Neural crest cell (in vitro differentiated cells): ENCODE measurements at places on chromosomes 6 and 20. TPM values are rescaled to one million over a fixed set of nuclear protein-coding genes. Genes with fewer than 3 reads are reported as not detected.

GRCh38 chr6:68859233-68859632, 224.2 kb downstream of the ADGRB3 start:
- H3K4me1 ChIP-seq = no peaks in the 10 kb centered on the region
- H3K4me3 ChIP-seq = no peak overlapping the region
- peaks cover 25% of the 10 kb centered on the region for H3K36me3 ChIP-seq
- DNase-seq = no peak

Gene MUC22
- total RNA-seq = not detected in 2 replicates

Gene PNPLA1
- total RNA-seq = not detected in 2 replicates

GRCh38 chr20:64146936-64147477, 17.2 kb upstream of the MYT1 start:
- no peak overlapping the region for H3K4me3 ChIP-seq
- H3K27me3 ChIP-seq = peaks cover 2% of the 10 kb centered on the region
- H3K27ac ChIP-seq = peak overlapping the region; percentile 83
- DNase-seq = no peak
- H3K4me1 ChIP-seq = peaks cover 21% of the 10 kb centered on the region

GRCh38 chr6:12528581-12529363, 187.8 kb upstream of the PHACTR1 start:
- DNase-seq = no peak
- no peaks in the 10 kb centered on the region for H3K27me3 ChIP-seq
- H3K36me3 ChIP-seq = peaks cover 3% of the 10 kb centered on the region
- peaks cover 12% of the 10 kb centered on the region for H3K4me1 ChIP-seq
- no peak overlapping the region for H3K27ac ChIP-seq

Gene FKBP1C
- 0.86 and 1.5 TPM in 2 replicates for total RNA-seq

DNA sequence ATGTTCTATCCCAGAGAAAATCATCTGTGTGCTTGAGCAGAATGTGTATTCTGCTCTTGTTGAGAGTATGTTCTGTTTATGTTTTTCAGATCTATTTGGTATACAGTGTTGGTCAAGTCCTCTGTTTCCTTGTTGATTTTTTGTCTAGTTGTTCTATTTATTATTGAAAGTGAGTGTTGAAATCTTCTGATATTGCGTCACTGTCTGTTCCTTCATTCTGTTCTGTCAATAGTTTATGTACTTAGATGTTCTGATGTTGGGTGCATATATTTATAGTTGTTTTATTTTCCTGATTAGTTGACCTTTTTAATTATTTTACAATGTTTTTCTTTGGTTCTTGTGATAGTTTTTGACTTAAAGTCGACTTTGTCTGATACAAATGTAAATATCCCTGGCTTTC, 458.7 kb upstream of the HSF2 start:
- peaks cover 4% of the 10 kb centered on the region for H3K36me3 ChIP-seq
- no peak for DNase-seq
- H3K27me3 ChIP-seq = no peaks in the 10 kb centered on the region
- no peak overlapping the region for H3K27ac ChIP-seq
- no peak overlapping the region for H3K4me3 ChIP-seq

DNA sequence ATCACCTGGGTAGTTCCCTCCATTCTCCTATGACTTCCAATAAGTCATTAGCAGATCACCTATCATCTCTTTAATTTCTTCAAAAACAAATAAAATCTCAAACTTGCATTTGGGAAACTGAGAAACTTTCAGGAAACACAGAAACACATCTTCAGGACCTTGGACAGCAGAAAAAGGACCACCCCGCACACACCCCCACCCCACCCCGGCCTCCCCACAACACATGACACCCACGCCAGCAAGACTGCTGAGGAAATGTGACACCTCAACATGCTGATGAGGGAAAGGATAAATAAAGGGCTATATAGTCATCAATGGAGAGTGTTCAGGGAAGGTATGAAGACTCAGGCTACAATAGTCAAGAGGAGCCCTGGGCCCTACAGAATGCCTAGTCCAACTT, 15.6 kb upstream of the TRIM39 start:
- peaks cover 5% of the 10 kb centered on the region for H3K4me1 ChIP-seq
- H3K4me3 ChIP-seq = no peak overlapping the region
- no peaks in the 10 kb centered on the region for H3K27me3 ChIP-seq
- no peak for DNase-seq

Gene PPIL6
- total RNA-seq = 2.2 and 3.3 TPM in 2 replicates

Gene MLIP
- total RNA-seq = not detected in 2 replicates

Gene FKBP1A
- total RNA-seq = 176 and 185 TPM in 2 replicates

Gene DPPA5
- not detected in 2 replicates for total RNA-seq
